ENCODE measurements at places on chromosomes 11 and 22. TPM values are rescaled to one million over a fixed set of nuclear protein-coding genes. Genes with fewer than 3 reads are reported as not detected.

NAALADL1 gene
- 7.8 TPM for total RNA-seq

- DNase-seq, result no peak
Observed at GRCh38 chr11:1929621-1930461, 10.3 kb downstream of the TNNT3 start.

GRCh38 chr11:76776472-76776871, 6.7 kb upstream of the TSKU start:
- DNase-seq, result no peak

SCGB2A2 gene
- not detected for total RNA-seq

DNA sequence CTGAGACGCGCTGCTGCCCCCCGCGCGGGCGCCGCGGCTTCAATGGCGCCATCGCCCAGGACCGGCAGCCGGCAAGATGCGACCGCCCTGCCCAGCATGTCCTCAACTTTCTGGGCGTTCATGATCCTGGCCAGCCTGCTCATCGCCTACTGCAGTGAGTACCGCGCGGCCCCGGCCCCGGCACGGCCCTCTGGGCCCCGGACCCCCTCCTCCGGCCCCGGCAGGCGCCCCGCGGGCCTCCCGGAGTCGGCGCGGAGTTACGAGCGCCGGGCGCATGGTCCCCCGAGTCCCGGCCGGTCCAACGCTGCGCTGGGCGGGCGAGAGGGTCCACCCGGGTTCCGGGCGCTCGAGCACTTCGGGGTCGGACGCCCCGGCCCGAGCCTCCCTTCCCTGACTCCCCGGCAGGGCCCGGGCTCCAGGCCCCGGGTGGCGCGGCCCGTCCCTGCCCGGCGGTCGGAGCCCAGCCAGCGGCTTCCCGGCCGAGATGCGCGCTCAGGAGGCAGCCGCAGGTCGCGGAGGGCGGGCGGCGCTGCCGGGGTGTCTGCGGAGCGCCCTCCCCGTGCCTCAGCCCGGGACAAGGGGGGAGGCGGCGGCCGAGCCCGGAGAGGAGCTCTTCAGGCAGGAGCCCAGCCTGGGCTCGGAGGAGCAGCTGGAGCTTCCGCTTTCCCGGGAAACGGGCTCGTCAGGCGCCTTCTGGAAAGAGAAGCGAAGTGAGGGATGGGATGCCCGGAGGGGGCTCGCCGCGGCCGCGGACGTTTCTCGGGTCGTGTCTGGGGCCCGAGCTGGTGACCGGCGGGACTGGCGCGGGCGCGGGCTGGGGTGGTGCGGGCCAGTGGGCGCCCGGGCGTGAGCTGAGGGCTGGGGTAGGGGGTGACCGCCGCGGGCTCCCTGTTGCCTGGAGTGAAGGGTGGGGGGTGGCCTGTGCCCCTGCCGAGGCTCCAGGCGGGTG, 1337.8 kb downstream of the BRD1 start:
- no peak for DNase-seq

GRCh38 chr11:114195981-114196731, 100.0 kb upstream of the NNMT start:
- DNase-seq, result peak; percentile 87

GRCh38 chr11:46896719-46897406, 21.5 kb downstream of the LRP4 start:
- peak; percentile 47 for DNase-seq

- no peak for DNase-seq
Observed at GRCh38 chr22:49884075-49884474, 30.4 kb downstream of the ZBED4 start.

AP5B1 gene
- 10.6 TPM for total RNA-seq

- no peak for DNase-seq
Observed at GRCh38 chr11:121524233-121524631, 71.5 kb upstream of the SORL1-AS1 start.

GRCh38 chr11:46553814-46554212, 40.0 kb downstream of the AMBRA1 start:
- no peak for DNase-seq

All from renal cortical epithelial cell (primary cell).